ENCODE measurements at places on chromosomes 13 and 19.

DNA sequence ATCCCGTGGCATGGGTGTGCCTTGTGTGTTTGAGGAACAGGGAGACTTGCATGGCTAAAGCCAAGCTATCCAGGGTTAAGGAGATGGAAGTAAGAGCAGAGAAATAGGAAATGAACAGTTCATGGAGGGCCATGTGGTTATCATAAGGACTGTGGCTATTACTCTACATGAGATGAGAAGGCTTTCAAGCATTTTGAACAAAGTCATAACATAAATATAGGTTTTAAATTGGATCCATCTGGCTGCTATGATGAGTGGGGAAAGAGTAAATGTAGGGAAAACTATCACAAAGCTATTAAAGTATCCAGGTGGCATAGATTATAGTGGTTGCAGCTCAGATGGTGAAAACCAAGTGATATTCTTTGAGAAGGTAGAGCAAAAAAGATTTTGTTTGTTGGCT is 184.1 kb downstream of the PCDH17 start:
- DNase-seq = no peak

GRCh38 chr19:5547881-5548280 is 19.9 kb downstream of the TINCR start:
- peak; percentile 49 for DNase-seq

- no peak for DNase-seq
Measured at GRCh38 chr19:49423071-49423984, at the start of gene PTH2. Gene PTH2 (minus strand): TSS chr19:49423441. CDS start chr19:49423339, 102 bp downstream.

DNA sequence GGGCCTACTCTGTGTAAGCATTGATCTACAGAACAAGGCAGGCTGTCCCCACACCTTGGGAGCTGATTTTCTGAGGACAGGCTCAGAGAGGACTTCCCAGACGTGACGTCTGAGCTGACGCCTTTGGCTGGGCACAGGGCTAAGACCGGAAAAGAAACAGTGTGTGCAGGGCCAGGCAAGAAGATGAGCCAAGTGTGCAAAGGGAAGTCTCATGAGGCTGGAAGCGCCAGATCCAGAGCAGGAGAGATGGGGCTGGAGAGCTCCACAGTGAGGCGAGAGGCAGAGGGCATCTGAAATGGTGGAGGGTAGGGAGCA is 12.7 kb downstream of the IGLON5 start:
- no peak for DNase-seq

GRCh38 chr19:4374498-4375163 is 25.7 kb downstream of the SH3GL1 start:
- DNase-seq = no peak

GRCh38 chr13:111006506-111007031 is 91.7 kb upstream of the ANKRD10 start:
- DNase-seq = no peak

- no peak for DNase-seq
Measured at GRCh38 chr19:17861542-17862402, 2.1 kb downstream of the RPL18A start.

DNA sequence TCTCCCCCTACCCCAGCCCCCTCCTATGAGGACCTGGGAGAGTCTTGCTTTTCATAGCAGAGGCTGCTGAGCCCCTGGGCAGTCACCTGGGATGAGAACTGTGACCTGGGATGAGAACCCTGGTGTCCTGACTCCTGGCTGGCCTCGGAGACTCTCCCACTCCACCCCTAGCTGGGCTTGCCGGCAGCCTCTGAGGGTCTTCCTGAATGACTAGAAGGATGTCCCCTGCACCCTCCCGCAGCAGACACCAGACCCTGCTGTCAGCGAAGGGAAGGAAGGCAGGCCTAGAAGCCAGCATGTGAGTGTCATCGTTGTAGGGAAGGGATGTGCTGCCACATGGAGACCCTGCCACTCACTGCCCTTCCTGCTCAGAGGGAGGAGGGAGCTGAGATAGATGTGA is 203.4 kb upstream of the ZNF536 start:
- DNase-seq = no peak

DNA sequence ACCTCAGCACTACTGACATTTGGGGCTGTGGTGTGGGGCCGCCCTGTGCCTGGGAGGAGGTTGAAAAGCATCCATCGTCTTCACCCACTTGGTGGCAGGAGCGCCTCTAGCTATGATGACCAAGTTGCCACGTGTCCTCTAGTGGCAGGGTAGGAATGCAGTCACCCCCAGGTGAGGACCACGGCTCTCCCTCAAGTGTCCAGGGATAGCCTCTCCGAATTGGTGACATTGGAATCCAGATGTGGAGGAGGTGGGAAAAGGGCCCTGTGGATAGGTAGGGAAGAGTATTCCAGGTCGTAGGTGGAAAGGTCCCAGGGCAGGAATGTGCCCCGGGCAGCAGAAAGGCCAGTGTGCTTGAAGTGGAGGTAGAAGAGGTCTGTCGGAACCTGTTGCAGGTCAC is 37.6 kb downstream of the ARHGEF18 start:
- DNase-seq = no peak

All from foreskin keratinocyte (primary cell).